IPS DF 6.9 (cell line): ENCODE measurements at places on chromosomes 6 and 20.

- no peak for DNase-seq
These were observed 15.8 kb downstream of the TFEB start for GRCh38 chr6:41719436-41720261.

- no peak for DNase-seq
These were observed 49.4 kb upstream of the FAM135A start for GRCh38 chr6:70363741-70364493.

GRCh38 chr6:30481211-30481964 is 7.9 kb upstream of the HLA-E start:
- DNase-seq = no peak

- no peak for DNase-seq
These were observed 13.2 kb downstream of the MRAP2 start for GRCh38 chr6:84046755-84047154.

GRCh38 chr6:169253337-169254238 is at the start of gene THBS2:
Gene THBS2, minus strand, starts transcription at chr6:169253846. Its CDS starts 3,062 bp downstream, at chr6:169250784.
- DNase-seq = no peak
